SHP77 (cell line): ENCODE measurements at places on chromosomes 2 and 18.

DNA sequence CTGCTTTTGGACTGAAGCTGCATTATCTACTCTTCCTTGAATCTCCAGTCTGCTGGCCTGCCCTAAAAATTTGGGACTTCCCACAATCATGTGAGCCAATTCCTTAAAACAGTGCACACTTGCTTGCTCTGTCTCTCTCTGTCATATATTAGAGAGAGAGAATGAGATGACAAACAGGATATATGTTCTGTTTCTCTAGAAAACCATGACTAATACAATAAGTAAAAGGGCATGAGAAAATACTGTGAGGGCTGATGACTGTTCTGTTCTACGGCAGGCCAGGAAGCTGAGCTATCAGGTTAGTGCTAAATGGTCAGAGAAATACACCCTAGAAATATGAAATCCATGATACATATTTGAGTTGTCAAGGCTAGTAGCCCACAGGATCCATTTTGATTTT, 1896.8 kb upstream of the CELF4 start:
- no peak for DNase-seq

DNA sequence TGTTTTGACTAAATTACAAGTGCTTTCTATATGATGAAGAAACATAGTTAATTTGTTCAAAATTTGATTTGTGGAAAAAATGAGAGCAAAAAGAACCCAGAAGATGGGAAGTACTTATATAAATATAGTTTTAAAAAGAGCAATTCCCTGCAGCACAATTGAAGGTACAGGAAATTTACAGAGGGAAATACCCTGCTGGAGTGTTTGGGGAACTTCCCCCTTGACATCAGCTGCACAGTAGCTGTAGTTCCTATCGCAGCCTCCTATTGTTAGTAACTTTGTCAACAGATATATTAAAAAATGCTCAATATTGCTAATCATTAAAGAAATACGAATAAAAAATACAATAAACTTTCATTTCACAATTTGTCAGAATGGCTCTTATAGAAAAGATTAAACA, 1118.8 kb upstream of the ZEB2 start:
- no peak for DNase-seq

- no peak for DNase-seq
Measured at GRCh38 chr2:69241093-69241492, 145.9 kb downstream of the GFPT1 start.

- peak; percentile 26 for DNase-seq
Measured at GRCh38 chr18:54679318-54680149, 88.5 kb downstream of the DYNAP start.

DNA sequence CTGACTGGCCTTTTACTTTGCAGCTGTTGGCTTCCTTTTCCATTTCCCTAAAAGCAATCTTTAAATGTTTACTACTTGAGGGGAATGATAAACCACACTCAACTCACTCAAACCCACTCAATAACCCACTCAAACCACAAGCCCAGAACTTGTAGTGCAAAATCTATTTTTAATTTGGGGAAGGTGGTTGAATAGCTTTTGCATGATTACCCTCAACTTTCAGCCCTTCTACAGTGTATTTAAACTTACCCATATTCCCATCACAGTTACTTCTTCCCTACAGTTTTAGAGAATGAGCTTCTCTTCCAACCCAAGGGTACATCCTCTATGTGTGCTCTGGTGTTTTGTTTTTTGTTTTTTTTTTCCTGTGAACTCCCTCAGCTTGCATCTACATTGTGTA, 636.1 kb downstream of the TDRD15 start:
- DNase-seq, result no peak

GRCh38 chr18:66632756-66633155, 28.9 kb upstream of the CDH19 start:
- no peak for DNase-seq

DNA sequence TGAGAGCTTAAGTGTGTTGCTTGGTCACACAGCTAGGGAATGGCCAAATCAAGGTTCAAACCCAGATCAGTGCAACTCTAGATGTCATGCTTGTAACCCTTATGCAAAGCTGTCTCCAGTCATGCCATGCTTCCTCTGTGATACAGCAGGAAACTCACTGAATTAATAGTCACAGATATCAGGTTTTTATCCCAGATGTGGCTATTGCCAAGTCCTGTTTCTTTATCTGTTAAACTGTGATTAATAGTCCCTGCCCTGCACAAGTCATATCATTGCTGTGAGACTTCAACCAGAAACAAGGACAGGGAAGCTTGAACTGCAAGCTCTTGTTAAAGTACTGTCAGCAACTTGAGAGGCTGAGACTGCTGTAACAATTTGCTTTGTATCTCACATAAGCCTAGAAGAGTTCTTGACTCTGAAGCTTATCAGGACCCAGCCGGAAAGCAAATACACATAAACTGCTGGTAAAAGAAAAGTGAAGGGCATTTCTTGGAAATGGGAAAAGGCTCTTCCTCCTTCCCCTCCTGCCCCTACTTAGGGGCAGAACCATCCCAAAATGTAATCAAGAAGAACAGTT, 609.0 kb downstream of the DCC start:
- DNase-seq, result no peak

- DNase-seq, result no peak
Measured at GRCh38 chr2:108575132-108575966, 41.1 kb downstream of the LIMS1 start.

DNA sequence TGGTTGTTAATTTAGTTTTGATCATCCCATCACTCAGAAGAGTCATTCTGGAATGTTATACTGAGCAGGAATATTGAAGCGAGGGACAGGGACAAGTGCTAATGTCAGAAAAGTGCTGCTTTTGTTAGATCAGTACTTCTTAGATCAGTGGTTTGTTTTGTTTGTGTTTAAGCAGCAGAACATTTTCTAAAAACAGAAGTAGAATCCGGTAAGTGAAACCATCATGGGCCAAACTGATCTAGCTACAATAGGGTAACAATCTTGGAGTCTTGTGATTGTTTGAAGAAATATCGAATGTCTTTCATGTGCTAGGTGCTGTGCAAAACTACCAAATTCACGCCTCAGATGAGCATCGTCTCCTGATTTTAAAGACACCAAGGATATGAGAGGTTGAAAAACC, 45.1 kb upstream of the SEC11C start:
- no peak for DNase-seq

- no peak for DNase-seq
Measured at GRCh38 chr2:12044857-12045256, 298.4 kb downstream of the LPIN1 start.

DNA sequence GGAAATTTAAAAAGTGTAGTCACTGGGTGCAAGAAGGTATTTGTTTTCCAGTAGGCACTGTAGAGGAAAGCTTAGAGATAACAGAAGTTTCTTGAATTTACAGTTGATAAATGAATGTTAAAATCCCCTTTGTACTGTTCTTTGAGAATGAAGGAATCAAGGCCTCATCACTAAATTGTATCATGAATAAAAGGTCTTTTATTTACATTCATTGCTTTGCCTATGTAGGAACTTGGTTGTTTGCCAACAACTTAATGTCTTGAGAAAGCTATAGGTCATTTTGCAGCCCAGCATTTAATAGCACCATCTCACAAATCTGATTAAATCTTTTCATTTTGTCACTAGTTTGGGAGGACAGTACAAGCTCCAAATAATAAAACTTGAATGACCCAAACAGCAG, 213.9 kb upstream of the ITGA4 start:
- no peak for DNase-seq

- no peak for DNase-seq
Measured at GRCh38 chr2:240902615-240903041, 3.5 kb upstream of the CROCC2 start.
